ENCODE measurements at places on chromosomes 2 and 18.

DNA sequence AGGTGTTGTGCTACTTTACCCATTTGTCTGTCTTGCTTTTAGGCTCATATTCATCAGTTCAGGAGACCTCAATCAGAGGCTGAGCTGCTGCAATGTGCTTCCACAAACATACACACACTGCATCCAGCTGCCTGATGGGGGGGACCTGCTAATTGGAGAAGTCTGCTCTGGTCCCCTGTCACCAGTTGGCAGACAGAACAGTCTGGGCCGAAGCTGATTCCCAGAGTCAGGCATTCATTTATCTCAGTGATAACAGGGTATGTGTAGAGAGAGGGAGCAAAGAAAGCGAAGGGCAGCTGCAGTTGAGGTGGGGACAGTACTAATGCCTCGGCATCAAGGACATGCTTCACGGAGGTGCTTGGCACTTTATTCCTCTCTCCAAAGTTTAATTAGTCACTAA is 584.3 kb upstream of the PIK3C3 start:
- DNase-seq, result no peak

DNA sequence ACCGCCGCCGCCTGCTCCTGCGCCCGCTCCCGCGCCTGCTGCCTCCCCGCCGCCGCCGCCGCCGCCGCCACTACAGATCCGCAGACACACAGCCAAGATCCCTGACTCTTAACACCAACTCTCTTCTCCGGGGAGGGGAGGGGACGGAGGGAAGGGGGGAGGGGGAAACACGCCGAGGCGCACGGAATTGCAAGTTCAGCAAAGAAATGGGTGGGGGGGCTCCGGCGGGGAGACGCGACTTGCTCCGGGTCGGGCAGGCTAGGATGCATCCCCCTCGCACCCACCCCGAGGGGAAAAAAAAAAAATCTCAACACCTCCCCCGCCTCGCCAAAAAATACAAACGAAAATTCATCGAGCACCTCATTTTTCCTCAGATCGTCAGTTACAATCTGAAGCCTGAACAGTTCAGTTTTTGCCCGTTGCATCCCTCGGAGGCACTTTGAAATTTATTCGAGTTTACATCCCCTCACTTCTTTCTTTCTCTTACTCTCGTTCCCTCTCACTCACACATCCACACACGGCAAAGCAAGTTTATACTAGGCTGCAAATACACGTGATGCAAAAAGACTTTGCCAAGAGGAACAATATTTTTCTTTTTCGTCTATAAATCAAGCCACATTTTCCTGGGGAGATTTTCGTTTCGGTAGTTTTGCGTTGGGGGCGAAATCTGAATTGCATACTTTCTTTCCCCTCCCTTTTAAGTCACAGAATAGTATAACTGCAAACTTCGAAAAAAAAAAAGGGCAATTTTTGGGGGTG is at the start of gene TCF4:
TSS of gene TCF4 (minus strand) at position 82 of the 759 bp plus-strand sequence. CDS start 1,076 bp downstream, outside the sequence.
- peak; percentile 11 for DNase-seq

- DNase-seq, result no peak
Measured at GRCh38 chr18:62827397-62827796, 112.1 kb downstream of the PHLPP1 start.

GRCh38 chr2:5683471-5683870 is 8.7 kb upstream of the SOX11 start:
- no peak for DNase-seq

DNA sequence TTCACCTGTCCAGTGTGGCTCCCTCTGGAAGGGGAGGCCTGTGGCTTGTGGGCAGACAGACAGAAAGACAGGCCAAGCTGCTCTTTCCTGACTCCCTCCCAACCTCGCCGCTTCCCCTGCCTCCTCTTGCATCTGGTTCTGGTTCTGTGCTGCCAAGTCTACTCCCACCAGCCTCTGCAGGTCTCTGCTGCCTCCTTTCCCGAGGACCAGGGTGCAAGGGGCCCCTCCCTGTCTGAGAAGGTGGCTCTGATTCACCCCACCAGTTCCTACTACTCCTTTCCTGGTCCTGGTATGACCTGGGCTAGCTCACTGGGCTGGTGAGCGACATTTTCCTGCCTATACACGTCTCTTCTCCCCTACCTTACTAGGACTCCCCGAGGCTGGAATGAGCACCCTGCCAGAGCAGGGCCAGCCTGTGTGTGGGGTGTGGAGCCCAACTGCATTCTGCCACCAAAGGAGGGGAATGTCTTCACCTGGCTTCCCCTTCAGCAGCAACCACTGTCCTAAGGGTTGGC is 238.5 kb downstream of the CELF4 start:
- no peak for DNase-seq

DNA sequence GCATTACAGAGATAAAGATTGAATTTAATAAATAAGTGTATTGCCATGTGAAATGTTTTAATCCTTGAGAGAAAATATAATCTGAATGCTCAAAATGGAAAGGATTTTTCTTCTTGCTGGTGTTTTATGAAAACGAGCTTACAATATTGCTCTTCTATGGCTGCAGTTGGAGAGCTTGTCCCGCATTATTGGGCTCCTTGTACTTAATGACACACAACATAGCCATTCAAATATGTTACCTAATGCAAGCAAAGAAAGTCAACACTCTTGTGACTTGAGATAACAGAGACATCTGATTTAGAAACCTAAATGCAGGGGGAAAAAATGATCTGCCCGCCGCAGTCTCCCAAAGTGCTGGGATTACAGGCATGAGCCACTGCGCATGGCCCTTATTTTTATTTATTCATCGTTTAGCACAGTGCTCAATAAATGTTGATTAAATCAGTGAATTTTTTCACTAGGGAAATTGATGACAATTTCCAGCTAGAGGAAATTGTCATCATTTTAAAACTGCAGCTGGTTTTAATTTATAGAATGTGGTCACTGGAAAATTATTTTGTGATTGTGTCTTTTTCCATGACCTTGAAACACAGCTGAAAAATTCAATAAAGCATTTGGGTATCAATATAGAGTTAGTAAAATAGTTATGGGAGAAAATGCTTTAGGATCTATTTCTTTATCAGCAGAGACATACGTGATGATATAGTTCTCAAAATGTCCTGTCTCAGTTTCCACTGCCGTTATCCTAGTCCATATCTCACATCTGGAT is 2.4 kb upstream of the PRKD3 start:
- DNase-seq, result no peak
